ENCODE measurements at places on chromosomes 4 and X. TPM values are rescaled to one million over a fixed set of nuclear protein-coding genes. Genes with fewer than 3 reads are reported as not detected.

DNA sequence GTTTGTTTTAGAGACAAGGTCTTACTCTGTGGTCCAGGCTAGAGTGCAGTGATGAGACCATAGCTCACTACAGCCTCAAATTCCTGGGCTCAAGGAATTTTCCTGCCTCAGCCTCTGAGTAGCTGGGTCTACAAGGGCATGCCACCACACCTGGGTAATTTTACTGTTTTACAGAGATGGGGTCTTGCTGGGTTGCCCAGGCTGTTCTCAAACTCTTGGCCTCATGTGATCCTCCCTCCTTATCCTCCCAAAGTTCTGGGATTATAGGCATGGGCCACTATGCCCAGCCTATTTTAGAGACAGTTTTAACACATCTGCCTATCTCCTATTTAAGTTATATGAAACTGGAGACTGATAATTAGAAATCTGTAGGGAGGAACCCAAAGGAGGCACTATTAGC is 53.8 kb downstream of the SPRY1 start:
- DNase-seq = no peak

DNA sequence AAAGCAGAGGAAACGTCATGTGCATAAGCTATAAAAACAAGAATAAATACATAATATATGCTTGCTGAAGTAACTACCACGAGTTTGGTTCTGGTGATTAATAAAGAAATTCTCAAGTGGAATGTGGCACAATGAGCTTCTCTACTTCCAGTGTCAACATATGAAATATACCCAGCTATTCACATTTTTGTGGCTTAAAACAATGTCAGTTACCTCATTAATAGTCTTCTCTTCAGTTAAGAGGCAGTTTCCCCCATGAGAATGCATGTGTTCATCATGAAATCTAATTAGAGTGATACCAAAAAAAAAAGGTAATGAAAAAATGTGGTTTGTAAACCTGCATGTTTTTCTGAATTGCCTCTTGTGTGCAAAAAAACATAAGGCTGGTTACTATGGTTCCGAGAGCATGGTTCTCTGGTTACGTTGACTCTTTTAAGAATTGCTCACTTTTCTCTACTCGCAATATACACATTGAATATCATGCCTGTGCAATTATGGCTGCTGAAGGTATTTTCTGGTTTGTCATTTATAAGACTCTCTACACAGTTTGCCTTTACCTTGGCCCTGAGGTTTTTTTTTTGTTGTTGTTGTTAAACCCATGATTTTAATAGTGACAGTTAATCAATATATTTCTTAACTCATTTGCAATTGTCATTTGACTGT is 108.2 kb downstream of the PCDH7 start:
- DNase-seq = no peak

Gene SULT1E1
- total RNA-seq = not detected

- DNase-seq = no peak
These were observed 784 bp downstream of the MAP7D3 start for GRCh38 chrX:136250191-136251040.

- no peak for DNase-seq
These were observed 547.0 kb upstream of the NDST4 start for GRCh38 chr4:115660465-115660864.

GRCh38 chr4:162015090-162015489 is 148.7 kb downstream of the FSTL5 start:
- no peak for DNase-seq

Gene DGKK
- not detected for total RNA-seq

- peak; percentile 57 for DNase-seq
These were observed 79.2 kb upstream of the ATOH1 start for GRCh38 chr4:93749292-93749761.

Data from GM12878 (cell line).